GM20000 (cell line): ENCODE measurements at places on chromosomes 4 and X.

DNA sequence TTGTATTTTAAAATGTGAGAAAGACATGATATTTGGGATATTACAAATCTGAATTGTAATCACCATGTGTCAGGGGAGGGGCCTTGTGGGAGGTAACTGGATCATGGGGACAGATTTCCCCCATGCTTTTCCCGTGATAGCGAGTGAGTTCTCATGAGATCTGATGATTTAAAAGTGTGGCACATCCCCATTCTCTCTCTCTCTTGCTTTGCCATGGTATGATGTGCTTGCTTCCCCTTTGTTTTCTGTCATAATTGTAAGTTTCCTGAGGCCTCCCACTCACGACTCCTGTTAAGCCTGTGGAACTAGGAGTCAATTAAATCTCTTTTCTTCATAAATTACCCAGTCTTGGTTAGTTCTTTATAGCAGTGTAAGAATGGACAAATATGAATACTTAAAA, 39.0 kb downstream of the CCDC158 start:
- DNase-seq = no peak

- no peak for DNase-seq
Observed at GRCh38 chr4:171031338-171031737, 781.9 kb upstream of the GALNTL6 start.

GRCh38 chr4:89379511-89380044, 72.0 kb upstream of the GPRIN3 start:
- DNase-seq = no peak

DNA sequence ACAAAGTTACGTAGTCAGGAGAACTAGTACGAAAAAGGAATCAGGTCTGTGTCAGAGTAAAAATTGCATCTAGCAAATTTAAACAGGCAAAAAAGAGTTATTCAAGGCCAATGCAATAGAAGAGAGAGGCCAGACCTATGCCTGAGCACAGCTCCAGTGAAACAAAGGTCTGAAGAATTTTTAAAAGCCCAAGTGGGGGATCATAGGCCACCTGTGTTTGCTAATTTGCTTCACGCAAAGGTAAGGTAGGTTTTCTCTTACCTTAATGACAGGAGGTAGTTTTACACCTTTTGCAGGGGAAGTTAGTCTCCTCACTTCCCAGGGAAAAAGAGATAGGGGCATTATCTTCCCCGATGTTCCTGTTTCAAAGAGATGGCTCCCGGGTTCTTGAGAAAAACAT, 448.6 kb upstream of the TECRL start:
- DNase-seq = no peak

DNA sequence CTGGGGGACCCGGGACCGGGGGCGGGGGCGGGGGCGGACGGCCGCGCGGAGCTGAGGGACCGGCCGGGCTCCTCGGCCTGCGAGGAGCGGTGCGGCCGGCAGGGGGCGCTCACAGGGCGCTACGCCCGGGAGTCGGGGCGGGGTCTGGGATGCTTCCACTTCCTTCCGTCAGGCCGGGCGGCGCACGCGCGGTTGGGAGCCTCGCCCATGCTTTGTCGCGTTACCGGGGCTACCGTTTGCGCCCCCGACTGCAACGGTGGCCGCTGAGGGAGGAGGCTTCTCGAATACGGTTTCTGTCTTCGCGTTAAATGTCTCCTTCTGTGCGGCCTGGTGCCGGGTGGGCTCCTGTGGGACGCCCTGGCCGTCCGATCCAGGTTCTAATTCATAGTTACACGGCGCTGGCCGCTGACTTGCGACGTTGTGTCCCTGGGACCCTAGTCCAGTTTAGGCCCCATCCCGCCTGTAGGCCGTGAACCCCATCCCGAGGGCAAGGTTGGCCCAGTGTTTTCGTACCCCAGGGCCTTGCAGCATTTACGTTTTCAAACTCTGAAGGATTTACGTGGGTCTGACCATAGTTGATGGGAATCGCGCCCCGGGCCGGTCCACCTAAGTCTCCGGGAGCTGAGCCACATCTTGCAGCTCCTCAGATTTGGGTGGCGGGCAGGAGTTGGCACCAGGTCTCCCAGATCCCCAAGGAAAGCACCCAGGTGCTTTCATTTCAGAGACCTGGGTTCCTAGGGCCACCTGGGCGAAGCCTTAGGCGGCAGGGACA, 549 bp downstream of the MSL3 start:
- peak; percentile 81 for DNase-seq

- DNase-seq = no peak
Observed at GRCh38 chrX:129641941-129642340, 12.8 kb downstream of the APLN start.

DNA sequence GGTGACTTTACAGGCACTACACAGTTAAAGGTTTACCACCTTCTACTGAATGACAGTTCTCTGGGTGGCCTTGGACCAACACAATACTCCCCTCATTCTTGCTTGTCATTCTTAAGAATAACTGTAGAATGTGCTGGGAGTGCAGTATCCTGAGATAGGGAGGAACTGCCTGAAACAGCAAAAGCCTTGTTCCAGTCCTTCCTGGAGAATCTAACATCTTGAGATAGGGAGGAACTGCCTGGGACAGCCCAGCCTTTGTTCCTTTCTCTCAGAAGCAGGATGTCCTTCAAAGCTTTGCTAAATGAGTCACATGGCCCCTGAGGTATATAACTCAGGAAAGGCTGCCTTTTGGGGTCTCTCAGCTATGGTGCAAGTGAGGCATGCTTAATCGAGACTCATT, 145.7 kb upstream of the MBNL3 start:
- DNase-seq = no peak

- no peak for DNase-seq
Observed at GRCh38 chr4:1033840-1034551, 22.6 kb downstream of the FGFRL1 start.

DNA sequence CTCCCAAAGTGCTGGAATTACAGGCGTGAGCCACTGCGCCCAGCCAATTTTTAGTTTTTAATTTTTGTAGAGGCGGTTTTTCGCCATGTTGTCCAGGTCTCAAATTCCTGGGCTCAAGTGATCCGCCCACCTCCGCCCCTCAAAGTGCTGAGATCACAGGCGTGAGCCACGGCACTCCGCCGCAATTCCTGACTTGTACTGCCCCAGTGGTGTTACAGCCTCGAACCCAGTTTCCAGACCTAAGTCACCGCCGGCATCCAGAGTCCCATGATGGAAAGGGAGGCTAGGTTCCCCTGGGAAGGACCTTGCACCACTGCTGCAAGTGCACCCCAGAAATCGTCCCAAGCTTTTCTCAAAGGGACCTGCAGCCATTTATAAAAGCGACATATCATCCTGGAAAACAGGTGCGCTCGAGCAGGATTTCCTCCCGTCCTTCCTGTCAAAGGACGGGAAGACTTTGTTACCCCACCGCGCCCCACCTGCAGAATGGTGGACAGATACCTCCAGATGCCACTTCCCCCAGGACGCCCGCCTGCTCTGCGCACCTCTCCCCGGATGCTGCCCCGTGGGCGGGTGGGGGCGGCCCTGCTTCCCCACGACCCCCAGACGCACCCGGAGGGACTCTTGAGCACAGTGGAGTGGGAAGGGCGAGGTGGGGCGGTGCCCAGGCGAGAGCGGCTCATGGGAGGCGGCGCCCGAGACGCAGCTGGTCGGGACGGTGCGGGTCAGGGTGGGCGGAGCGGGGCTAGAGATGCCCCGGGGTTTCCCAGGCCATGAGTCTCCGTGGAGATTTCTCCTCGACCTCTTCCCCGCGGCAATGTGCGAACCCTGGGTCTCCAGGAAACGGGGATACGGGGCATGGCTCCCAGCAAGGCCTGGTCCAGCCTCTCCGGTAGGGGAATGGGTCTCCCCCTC, 947 bp upstream of the RPL10 start:
- DNase-seq = peak; percentile 61

GRCh38 chrX:154443992-154444754, at the start of gene FAM50A:
FAM50A (plus strand) TSS chrX:154444141; CDS start chrX:154444236, 95 bp downstream.
- DNase-seq = peak; percentile 94

- no peak for DNase-seq
Observed at GRCh38 chr4:2036327-2036726, 22.8 kb upstream of the NAT8L start.

DNA sequence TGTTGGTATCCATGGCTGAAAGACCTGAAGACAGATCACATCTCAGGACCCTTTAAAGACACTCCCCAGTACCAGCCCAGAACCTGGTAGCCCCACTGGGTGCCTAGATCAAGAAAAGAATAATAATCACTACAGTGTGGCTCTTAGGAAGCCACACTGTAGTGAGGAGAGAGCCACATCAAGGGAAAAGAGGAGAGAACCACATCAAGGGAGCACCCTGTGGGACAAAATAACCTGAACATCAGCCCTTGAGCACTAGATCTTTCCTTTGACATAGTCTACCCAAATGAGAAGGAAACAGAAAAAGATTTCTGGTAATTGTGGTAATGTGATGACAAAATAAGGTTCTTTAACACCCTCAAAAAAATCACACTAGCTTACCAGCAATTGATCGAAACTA, 15.3 kb downstream of the RTL3 start:
- DNase-seq = no peak

DNA sequence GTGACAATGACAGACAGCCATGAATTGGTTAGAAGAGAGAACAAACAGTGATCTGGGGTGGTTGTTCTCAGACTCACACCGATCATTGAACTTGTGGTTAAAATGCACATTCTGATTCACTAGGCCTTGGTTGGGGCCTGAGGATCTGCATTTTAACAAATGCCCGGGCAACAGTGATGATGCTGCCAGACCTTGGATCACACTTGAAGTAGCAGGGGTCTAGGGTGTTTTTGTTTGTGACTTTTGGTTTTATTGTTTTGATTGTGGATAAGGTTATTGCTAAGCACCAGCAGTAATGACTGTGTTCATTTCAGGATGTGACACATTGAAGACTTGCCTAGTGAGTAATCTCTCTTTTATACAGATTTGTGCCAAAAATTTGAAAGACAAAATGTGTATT, 36.5 kb downstream of the TXLNG start:
- DNase-seq = no peak

DNA sequence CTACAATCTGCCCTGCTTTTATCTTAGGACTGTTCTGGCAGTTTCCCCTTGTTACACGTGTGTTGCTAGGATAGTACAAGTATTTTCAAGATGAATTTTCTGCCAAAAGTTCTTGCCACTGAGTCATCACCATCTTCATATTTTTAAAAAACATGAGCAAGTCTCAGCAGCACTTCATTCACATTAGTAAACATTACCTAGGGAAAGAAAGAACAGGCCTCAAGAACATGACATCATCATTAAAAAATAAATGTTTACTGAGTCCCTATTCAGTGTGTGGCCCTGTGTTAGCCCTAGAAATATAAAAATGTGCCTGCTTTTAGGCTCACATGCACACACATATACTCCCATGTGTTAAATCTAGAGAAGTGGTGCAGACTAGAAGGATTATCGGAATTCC, 18.7 kb upstream of the GPC3 start:
- no peak for DNase-seq

DNA sequence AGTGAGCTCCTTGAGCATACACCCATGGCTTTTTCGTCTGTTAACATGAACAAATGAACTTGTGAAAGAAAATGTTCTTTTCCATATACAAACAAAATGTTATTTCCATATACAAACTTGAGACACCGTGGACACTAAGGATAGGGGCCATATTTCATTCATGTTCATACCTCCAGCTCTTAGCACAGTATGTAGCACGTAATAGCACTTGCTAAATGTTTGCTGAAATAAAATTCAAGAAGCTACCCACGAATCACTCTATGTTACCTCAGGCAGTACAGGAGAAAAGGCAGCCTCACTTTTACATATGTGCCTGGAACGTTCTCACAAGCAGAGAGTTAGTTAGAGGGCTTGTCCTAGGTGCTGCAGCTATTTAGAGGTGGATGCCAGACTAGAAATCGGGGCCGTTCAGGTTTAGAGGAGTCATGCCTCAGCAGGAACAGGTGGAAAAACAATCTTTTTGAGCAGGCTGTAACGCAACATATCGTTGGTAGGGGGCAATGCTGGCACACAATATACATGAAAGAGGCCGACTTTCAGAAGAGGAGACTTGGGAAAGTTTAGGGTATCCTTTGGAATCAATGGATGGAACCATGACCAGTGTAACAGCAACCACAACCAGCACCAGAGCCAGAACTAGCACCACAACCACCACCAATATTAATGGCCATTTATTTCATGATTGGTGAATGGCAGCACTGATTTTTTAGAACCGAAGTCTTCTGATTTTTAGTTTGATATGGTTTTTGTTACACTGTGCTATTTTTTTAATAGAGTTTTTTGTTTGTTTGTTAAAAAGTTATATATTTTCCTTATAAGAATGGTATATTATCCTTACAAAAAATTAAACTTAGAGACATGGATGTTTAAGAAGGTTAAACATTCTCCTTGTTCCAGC, 14.8 kb upstream of the PAQR3 start:
- DNase-seq = no peak

DNA sequence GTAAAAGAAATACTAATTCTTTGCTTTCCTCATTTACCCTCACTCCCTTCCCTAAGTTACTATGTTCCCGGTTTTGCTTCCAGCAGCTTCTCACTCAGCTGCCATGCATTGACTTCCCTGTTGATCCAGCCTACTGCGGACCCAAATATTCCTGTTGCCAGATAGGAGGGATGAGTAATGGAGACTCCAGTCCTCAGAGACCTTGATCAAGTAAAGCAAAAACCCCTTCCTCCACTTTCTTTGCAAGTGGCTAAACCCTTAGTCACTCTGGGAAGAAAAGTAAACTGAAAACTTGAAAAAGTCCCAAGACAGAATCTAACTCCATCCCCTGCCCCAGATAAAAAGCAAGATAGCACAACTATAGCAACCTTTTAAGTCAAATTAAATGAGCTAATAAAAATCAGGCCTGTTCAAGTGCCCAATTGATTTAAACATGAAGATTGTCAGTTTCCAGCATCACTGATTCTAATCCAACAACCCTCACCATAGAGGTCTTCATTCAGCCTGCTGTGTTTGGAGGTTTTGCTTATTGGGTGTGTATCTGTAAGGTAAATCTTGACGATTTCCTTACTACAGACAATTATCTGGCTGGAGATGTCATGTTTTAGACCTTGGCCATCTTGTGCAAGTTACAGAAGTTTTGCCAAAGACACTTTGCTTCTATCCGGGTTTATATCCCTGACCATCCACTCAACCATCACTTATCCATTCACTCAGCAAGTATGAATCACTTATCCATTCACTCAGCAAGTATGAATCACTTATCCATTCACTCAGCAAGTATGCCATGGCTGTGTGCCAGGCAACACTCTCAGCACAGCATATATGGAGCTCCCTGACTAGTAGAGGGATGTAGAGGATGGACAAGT, 17.6 kb downstream of the FGFBP1 start:
- no peak for DNase-seq

DNA sequence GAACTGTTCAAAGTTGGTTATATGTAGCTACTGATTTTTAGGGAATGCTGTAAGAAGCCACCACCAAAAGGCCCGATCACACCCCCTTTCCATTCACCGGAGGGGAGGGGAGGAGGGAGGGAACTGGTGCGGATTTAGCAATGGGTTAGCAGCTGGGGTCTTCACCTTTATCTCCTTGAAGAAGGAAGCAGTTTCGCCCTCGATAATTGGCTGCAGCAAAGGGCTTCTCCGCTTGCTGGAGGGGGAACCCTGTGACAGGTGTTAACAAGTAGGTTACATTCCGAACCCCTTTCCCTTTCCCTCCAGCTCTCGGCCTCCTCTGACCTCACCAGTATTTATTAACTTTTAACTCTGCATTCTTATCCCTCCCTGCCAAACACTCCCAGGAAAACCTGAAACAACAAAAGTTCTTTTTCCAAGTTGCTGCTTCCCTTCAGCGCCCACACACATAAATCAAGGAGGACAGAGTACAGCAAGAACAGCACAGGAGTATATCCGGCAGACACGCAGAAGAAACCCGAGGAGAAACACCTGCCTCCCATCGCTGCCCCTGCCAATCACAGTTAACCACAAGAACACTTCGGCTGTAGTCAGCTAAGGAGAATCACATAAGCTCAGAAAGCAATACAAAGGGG, 39.8 kb upstream of the NAP1L5 start:
- DNase-seq = peak; percentile 50
